GM20000 (cell line): ENCODE measurements at places on chromosomes 3 and 15.

DNA sequence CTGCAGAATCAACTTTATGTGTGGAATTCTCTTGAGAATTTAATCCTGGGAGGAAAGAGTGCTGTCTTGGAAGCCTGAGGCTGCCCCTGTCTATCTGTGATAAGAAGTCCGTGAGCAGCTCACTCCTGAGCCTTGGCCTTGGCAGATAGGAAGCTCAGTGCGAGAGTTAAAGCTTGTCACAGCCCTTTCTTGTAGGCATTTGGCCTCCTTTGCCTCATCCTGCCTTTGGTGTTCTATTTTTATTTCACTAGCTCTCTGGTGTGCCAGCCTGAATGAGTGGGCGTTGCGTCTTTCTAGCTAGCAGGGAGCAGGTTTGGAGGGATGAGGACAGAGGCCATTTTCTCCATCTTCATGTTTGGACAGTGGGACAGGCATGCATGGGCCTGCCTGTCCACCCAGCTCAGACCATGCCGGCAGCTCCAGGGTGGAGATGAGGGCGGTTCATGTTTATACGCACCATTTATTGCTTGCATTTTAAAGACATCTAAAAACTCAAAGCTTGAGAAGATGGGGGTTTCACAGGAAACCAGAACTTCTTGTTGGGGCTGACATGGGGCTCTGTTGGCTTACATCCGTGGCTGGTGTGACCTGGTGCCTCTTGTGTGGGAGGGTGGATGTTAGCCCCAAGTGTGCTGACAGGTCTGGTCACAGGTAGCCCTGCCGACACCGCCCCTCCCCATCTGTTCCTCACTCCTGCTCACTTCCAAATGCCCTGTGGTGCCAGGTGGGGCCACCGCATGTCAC is 29.8 kb downstream of the IRAK2 start:
- DNase-seq, result peak; percentile 50

DNA sequence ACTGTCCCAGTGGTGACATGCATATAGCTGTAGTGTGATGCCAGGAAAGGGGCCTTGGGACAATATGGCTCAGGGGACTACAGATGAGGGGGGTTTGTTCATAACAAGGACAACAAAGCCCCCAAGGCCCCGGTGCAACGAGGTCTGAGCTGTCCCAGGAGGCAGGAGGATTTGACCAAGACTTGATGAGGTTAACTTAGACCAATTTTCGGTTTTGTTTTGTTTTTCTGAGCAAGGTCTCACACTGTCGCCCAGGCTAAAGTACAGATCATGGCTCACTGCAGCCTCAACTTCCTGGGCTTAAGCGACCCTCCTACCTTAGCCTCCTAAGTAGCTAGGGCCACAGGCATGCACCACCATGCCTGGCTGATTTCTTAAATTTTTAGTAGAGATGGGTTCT is 23.8 kb downstream of the EFCAB12 start:
- peak; percentile 26 for DNase-seq

DNA sequence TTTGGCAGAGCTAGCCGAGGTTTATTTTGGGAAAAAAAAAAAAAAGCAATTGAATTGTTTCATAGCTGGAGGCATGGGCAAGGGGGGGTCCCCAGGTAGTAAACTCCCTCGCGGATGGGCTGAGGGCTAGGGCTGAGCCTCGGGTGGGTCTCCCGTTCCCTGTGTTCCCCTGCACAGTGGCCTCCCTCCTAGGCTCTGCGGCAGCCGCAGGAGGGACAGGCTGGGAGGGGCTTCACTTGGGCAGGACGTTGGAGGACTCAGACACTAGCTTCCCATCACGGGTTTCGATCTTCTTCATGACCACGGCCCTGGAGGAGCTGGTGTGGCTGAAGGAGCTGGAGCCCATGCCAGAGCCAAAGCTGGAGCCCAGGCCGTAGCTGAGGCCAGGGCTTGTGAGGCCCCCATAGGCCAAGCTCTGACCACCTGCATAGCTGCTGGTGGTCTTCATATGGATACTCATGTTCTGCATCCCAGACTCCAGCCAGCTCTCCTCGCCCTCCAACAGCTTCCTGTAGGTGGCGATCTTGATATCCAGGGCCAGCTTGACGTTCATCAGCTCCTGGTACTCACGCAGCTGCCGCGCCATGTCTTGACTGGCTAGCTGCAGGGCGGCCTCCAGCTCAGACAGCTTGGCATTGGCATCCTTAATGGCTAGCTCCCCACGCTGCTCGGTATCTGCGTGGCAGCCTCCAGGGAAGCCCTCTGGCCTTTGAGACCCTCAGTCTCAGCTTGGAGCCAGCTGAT is 64.0 kb upstream of the CDAN1 start:
- DNase-seq, result no peak

DNA sequence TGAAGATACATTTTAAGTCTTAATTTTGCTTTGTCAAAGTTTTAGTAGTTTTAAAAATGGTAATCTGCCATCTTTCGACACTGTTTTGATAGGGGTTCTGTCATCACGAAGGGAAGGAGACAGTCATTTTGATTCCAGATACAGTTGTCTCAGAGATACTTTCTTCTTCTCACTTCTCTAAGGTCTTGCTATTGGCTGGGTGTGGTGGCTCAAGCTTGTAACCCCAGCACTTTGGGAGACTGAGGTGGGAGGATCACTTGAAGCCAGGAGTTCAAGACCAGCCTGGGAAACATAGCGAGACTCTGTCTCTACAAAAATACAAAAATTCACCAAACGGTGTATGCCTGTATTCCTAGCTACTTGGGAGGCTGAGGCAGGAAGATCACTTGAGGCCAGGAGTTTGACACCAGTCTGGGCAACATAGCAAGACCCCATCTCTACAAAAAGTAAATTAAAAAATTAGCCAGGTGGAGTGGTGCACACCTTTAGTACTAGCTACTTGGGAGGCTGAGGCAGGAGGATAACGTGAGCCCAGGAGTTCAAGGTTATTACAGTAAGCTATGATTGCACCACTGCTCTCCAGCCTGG is 3.3 kb downstream of the RAB8B start:
- no peak for DNase-seq

GRCh38 chr15:29570948-29571791 is 251.1 kb downstream of the TJP1 start:
- peak; percentile 42 for DNase-seq

DNA sequence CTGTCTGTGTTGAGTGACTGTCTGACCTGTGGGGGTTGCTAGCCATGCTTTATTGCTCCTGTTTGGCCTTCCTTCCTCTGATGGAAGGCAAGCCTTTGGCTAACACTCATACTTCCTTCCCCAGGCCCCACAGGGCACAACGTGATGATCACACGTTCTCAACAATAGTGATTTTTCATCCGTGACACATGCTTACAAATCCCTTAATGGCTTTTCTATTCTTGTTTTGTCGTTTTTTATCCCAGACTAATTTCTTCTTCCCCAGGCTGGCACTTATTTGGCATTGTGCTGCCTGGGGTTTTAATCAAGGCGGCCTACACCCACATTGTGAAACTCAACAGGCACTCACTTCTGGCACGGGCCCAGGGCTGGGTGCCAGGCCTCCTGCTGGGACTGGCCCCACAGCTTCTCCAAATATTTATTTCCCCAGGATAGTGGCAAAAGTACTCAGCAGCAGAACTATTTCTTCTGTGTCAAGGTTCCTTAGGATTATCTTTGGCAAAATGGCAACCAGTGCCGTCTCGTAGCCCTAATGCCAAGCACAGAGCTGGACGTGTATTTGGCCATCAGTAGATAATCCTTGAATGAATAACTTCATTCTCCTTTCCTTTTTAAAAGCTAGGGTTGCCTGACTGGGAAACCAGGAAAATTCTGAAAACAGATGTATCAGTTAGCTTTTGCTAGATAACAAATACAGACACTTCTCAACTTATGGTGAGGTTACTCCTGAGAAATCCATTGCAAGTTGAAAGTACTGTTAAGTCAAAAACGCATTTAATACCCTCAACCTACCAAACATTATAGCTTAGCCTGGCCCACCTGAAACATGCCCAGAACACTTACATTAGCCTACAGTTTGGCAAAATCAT is 30.6 kb downstream of the CMTM7 start:
- no peak for DNase-seq

DNA sequence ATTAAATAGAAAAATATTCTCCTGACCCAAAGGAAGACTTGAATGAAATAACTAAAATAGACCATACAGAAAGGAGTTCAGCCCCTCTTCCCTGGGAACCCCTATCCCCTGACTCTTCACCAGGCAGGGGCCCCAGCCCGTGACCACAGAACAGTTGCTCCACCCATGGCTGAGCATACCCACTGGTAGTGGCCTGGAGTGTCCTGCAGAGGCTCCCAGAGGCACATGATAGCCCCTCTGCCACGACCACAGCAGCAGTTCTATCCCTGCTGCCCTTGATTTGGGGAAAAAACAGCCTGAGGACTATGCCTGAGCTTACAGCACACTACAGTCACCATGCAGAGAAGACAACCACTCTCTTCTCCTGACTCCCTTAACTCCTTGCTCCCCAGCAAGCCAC is 31.8 kb downstream of the TTC14 start:
- no peak for DNase-seq

DNA sequence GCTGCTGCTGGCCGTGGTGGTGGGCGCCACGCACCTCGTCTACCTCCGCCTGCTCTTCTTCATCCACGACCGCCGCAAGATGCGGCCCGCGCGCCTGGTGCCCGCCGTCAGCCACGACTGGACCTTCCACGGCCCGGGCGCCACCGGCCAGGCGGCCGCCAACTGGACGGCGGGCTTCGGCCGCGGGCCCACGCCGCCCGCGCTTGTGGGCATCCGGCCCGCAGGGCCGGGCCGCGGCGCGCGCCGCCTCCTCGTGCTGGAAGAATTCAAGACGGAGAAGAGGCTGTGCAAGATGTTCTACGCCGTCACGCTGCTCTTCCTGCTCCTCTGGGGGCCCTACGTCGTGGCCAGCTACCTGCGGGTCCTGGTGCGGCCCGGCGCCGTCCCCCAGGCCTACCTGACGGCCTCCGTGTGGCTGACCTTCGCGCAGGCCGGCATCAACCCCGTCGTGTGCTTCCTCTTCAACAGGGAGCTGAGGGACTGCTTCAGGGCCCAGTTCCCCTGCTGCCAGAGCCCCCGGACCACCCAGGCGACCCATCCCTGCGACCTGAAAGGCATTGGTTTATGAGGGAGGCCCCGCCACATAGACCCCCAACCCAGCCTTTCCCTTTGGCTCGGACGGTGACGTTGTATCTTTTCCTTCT is 1.1 kb downstream of the GPR27 start:
- DNase-seq, result no peak

- peak; percentile 96 for DNase-seq
Observed at GRCh38 chr3:125055913-125056745, at the start of gene HEG1. Gene HEG1 (minus strand): TSS chr3:125055997. CDS start chr3:125055890, 107 bp downstream.

GRCh38 chr3:159237226-159237625 is 435.4 kb downstream of the MFSD1 start:
- no peak for DNase-seq

DNA sequence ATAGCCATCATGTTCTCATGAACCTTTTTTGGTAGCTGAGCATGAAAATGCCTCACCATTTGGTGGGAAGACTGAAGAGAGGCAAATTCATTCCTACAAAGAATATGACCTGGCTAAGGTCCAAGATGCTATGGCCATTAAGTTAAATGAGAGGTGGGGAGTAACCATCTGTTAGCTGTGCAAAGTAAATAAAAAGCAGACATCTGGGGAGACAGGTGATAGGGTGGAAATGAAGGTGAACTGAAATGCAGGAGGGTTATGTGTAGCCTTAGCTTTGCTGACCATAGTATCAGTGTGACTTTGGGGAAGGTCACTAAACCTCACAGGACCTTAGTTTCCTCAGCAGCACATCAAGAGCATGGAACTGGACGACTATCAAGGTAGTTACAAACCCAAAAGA is 111.0 kb upstream of the STRIT1 start:
- no peak for DNase-seq

DNA sequence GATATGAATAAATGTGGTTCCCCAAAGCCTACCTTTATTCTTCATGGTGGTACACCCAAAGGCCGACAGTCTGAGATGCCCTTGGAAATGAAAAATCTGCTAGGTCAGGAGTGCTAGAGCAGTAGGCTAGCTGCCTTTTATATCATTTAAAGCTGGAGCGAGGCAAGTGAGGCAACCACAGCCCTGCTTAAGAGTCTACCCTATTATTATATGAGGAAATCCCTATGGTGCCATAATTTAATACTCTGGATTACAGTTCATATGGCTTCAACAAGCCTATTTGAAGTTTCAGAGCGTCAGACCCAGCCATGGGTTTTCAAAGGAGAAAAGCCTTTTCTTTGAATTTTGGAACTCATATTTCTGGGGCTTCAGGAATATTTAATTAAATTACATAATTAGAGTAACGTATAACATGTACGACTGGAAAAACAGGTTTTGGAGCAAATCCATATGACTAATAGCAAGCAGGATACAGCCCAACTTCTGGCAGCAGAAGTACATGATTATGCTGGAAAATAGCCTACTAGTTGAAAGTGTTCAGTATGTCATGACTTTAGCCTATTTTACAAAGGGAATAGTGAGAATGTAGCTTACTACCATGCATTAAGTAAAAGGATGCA is 18.0 kb upstream of the SLTM start:
- no peak for DNase-seq

DNA sequence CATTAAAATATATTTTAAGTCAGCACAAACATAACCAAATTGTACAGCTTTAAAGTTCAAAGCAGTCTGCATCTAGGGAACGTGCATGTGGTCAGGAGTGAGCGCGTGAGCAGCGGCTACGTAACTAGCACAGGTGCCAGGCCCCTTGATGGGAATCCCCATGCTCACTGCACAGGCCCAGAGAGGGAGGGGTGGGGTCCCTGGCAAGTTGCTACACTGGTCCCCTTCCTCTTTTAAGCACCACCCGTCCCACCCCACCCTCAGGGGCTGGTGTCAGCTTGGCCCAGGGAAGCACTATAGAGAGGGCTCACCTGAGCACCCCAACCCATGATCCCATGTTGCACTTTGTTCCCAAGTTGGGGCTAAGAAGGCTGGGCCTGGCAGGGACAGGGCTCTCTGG is 835 bp upstream of the GMPPB start:
- peak; percentile 58 for DNase-seq

GRCh38 chr15:85750319-85751290 is 44.1 kb downstream of the KLHL25 start:
- no peak for DNase-seq

DNA sequence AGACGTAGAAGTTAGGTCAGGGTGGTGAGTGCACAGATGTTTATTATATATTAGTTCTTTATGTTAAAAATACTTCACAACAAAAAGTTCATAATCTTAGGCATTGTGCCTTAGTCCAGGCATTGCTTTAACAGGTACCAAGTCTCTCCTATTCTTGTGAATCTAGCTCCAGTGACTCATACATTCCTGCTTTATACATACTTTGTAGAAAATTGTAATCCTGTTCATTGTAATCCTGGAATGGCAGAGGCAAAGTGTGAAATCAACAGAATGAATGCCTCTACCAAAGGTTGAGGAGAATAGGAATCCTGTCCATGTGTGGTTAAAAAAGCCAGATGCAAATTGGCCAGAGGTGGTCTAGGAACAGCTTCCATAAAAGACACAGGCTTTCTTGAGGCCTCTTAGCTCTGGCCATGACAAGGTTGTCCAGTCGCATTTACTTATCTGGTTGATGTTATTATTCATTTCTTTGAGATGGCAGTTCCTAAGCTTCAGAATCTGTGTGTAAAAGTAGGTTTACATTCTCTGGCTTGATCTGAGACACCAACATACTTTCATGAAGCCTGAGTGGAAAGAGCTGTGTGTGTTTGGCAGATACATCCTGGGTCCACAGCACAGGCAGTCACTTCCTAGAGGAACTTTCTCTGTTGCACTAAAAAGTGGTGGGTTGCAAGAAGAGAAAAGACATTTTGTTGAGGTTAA is 109.0 kb downstream of the CDIN1 start:
- no peak for DNase-seq
